ENCODE measurements at places on chromosomes 5 and 9.

GRCh38 chr9:69174616-69175463, 763 bp downstream of the TJP2 start:
- DNase-seq = no peak

DNA sequence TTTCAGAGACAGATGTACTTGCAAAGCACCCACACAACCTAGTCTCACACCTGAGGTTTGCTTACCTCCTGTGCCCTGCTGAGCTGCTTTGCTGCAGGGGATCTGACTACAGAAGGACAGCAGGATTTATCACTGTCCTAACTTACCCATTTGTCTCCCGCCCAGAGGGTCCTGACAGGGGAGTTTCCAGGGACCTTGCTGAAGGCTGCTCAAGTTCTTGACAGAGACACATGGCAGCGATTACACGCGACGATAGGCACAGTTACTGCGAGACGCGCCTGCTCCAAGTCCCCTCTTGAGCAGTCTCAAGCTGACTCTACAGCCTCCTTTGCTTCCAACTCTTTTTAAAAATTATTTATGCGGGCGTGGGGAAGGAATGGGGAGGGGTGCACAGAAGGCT, 24.6 kb upstream of the GALNT10 start:
- no peak for DNase-seq

- DNase-seq = no peak
Observed at GRCh38 chr9:24602693-24603352, 57.1 kb upstream of the IZUMO3 start.

DNA sequence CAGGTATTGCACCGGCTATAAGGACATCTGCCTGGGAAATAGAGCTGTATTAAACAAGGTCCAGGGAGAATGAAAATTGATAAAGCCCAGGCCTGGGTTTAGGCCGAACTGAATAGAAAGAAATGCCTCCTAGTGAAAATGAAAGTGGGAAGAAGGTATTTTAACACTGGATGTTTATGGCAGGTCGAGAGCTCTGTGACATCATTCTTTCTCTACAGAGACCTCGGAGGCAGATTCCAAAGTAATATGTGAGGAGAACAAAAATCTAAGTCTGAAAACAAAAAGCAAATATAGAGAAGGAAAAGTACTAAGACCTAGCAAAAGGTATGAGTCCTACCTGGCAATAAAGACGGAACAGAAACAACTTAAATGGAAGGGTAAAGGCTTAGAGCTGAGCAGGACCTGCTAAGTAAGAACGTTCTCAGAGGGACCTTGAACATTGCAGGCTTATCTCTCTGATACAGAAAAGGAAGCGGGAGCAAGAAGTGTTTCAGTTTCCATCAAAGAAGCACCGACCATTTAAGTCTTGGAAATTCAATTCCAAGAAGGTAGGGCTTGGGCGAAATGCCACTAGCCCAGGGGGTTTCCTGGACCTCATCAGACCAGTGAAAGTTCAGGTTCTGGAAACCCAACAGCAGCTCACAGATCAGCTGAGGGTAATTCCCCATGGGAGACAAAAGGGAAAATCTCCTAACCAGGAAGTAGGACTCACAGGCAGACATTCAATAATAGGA, 80.0 kb downstream of the SUSD1 start:
- no peak for DNase-seq

DNA sequence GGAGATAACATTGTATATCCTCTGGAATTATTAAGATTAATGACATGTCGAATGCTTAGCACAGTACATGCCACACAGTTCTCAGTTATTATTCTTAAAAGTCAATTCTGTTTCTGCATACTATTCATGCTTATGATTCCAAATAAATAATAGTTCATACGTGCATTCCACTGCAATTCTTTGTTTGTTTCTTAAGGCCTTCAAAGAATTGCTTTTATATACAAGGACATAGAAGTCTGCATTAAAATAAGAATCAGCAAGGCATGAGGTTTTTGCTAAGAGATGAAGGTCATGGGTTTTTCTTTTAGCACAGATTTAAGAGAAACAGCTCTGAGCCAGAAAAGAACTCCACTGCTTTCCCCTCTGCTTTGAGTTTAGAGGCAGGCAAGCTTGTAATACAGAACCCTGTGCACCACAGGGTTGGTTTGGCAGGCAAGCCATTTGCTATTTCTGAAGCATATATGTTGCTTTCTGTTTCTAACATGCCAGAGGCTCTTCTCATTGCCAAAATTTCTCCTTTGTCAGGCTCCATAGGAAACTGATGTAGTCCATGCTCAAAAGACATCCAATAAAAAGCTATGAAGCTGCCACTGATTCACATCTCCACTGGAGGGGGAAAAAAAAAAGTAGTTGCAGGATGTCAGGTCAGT, 420.6 kb upstream of the TYRP1 start:
- no peak for DNase-seq

- no peak for DNase-seq
Observed at GRCh38 chr9:34520096-34520495, 2.7 kb downstream of the ENHO start.

GRCh38 chr5:97095318-97095732, 47.1 kb downstream of the LIX1 start:
- no peak for DNase-seq

- no peak for DNase-seq
Observed at GRCh38 chr5:168513861-168514428, 15.2 kb upstream of the FBLL1 start.

- no peak for DNase-seq
Observed at GRCh38 chr9:81661339-81661738, 28.0 kb downstream of the TLE1 start.

DNA sequence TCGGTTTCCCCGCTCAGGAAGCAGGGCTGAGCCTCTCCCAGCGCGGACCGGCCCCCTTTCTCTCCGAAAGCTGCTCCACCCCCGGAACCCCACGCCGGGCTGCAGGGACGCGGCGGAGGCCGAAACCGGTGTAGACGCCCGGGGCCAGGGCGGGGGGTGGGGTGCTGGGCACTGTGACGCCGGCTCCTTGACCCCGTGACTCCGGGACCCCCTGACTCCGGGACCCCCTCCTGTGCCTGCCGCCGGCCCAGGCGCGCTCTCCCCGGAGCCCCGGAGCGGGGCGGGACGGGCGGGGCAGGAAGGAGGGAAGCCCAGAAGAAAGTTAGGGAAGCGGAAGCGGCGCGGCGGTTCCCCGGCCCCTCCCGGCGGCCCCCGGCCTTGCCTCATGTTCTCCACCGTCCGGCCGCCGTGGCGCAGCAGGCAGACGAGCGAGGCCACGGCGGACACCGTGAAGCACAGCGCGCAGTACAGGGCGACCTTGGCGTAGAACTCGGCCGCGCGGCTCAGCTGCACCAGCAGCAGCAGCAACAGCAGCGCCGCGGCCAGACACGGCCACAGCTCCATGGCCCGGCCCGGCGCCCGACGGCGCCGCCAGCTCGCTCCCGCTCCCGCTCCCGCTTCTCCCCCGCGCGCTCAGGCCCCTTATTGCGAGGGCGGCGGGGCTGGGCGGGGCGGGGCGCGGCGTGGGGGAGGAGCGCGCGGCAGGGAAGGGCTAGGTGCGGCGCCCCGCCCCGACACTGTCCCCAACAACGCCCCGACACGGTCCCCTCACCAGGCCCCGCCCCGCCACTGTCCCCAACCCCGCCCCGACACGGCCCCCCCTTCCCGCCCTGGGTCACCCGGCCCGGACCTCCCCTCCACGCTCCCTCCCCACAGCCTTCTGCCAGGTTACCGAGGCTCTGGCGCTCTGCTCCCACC, at the start of gene AGPAT2:
AGPAT2 (minus strand) TSS at position 664 of the 918 bp plus-strand sequence; CDS start at position 564, 100 bp downstream.
- peak; percentile 37 for DNase-seq

DNA sequence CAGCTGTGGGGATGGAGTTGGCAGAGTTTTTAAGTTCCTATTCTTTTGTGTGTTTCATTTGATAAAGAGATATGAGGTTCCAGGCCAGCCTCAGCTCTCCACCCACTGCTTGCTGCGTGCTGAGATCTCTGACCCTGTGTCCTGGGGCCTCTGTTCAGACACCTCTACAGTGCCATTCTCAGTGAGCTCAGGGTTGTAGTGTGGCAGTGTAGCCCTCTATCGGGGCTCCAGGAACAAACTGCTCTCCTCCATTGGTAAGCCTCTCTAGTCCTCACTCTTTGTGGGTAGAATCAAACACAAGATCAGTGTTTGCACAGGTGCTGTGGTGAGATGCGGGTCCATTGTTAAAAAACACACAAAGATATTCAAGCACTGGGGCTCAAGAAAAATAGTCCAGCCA, 386.6 kb upstream of the RPS23 start:
- no peak for DNase-seq

DNA sequence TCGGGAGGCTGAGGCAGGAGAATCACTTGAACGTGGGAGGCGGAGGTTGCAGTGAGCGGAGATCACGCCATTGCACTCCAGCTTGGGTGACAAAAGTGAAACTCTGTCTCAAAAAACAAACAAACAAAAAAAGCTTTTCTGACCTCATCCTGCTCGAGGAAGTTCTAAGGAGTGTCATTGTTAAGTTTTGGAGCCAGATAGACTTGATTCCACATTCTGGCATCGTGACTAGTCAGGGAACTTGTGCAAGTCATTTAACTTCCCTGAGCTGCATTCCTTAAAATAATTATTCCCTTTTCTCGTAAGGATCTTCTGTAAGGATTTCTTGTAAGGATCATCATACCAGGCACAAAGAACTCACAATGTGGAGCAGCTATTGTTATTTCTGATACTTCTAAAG, 26.2 kb downstream of the SNX24 start:
- no peak for DNase-seq

DNA sequence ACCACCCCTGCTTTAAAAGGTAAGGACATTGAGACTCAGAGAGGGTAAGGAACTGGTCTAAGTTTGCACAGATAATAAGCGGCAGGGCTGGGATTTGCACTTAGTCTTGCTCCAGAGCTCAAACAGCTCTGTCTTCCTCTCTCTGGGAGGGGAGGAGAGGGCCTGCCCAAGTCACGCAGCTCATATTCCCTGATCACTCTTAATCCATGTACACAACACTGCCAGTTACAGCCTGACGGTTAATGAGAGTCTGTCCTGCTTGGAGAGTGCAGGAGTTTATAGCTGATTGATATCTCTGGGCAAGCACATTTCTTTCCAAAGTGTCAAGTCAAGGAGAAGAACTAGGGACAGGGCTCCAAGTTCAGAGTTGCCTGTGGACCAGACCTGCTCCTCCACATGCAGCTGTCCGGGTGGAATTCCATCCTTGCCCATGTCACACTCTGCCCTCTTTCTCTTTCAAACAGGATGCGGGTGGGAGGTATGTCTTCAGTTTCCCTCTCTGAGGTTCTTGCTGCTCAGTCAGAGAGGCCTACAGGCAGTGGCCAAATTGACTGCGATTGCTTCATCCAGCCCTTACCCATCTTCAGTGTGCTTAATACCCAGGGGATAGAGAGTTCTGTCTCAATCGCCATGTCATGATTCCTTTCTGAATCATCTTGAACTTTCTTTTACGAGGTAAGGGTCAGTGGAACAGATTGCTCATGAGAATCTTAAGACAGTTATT, 54.5 kb downstream of the GALNT12 start:
- DNase-seq = no peak

GRCh38 chr9:113958556-113958955, 82.4 kb downstream of the ZNF618 start:
- DNase-seq = no peak

- DNase-seq = no peak
Observed at GRCh38 chr9:110191615-110192014, 16.3 kb downstream of the C9orf152 start.

GRCh38 chr9:114209151-114209550, 53.8 kb downstream of the COL27A1 start:
- DNase-seq = no peak

DNA sequence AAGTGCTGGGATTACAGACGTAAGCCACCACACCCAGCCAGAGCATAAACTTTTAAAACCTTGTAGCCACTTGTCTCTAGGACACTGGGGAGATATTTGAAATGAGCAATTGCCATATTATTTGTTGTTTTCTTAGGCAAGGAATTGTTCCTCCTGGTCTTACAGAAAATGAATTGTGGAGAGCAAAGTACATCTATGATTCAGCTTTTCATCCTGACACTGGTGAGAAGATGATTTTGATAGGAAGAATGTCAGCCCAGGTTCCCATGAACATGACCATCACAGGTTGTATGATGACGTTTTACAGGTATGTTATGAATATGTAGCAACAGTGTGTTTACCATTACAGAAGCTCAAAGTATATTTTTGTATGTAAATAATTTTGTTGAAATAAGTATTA, 30.5 kb downstream of the SFXN1 start:
- DNase-seq = no peak

- no peak for DNase-seq
Observed at GRCh38 chr9:38015266-38015665, 53.8 kb downstream of the SHB start.

DNA sequence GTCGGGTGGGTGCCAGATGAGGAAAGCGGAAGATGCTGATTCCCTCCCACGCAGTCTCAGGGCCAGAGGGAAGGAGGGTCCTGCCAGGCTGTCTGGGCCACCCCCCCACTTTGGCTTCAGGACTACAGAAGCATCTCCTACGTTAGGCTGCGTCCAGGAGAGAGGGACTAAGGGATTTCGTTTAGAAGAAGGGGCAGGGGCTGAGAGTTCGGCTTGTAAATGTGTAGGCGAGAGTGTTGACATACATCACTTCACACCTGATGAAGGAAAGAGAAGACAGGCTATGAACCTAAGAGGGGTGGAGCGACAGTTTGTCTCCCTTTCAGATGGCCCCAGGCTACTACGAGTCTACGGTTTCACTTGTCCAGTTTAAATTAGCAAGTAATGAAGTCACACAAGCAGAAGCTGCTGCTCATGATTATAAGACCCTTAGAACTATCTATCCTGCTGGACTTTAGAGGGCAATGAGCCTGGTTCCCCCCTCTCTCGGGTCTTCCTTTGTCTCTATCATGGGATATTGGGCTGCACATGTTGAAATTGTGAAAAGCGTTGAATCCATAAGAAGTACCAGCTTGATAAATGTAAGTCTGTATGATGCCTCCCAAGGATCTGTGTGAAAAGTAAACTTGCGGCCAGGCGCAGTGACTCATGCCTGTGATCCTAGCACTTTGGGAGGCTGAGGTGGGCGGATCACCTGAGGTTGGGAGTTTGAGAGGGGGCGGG, 193.0 kb downstream of the AOPEP start:
- no peak for DNase-seq

DNA sequence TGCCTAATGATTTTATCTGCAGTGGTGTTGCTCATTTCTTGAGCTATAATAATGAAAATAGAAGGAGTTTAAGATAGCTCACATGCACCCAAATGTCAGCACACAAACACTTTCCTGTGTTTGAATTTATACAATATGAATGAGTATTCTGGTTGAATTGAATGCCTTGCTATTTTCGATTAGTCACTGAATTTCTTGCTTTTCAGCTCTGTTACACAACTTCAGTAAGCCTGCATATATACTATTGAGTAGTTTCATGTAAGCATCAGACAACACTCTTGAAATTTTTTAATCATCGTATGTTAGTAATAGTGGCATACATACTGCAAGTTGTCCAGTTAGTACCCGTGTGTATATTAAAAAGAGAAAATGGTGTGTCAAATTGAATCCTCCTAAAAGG, 281.5 kb upstream of the GRIA1 start:
- DNase-seq = no peak

GRCh38 chr5:114419959-114420358, 58.1 kb downstream of the KCNN2 start:
- no peak for DNase-seq

GRCh38 chr5:132207778-132208177, 19.9 kb downstream of the P4HA2 start:
- no peak for DNase-seq

- no peak for DNase-seq
Observed at GRCh38 chr9:38215465-38215864, 146.4 kb upstream of the SHB start.

Measured in stimulated activated CD4-positive, alpha-beta T cell treated with anti-CD3 and anti-CD28 coated beads, TNF-alpha, amount 100 ng/mL, for 4 hours (primary cell).